H9 (cell line): ENCODE measurements at places on chromosomes 2 and 18.
A peak's percentile ranks its signal among the peaks of the same experiment; 100 is the strongest.

GRCh38 chr2:102975996-102976975 lies 214.5 kb downstream of the TMEM182 start:
- DNase-seq: peak; percentile 73

- no peak for DNase-seq
These were observed 322.9 kb downstream of the GBX2 start for GRCh38 chr2:235845245-235845644.

DNA sequence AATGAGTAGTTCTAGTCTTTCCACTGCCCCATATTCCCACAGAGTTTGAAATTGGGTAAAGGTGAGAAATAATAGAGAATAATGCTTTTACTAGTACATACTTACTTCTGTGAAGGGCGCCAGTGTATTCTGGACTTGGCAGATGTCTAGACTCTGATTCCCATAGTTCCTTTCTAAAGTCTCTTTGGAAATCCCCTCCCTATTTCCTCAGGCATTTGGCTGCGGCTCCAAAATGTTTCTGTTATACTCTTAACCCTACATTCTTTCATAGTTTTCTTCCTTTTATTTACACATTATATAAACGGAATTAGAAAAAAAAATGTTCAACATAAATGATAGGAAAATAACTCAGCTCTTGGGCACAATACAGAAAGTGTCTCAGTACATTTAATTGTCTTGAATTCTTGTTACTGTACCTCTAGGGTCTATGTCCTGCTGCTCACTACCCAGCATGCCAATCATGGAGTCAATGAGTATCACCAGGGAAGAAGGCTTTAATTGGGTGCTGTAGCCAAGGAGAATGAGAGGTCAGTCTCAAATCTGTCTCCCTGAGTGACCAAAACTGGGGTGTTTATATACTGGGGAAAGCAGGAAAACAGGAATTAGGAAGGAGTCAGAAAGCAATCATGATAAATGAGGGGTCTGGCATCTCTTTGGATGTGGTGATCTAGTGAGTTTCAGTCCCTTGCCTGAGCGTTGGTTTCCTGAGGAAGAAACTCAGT lies 147.8 kb upstream of the MMADHC start:
- DNase-seq: no peak

- no peak for DNase-seq
These were observed 88.8 kb downstream of the MAP3K20 start for GRCh38 chr2:173164396-173164795.

DNA sequence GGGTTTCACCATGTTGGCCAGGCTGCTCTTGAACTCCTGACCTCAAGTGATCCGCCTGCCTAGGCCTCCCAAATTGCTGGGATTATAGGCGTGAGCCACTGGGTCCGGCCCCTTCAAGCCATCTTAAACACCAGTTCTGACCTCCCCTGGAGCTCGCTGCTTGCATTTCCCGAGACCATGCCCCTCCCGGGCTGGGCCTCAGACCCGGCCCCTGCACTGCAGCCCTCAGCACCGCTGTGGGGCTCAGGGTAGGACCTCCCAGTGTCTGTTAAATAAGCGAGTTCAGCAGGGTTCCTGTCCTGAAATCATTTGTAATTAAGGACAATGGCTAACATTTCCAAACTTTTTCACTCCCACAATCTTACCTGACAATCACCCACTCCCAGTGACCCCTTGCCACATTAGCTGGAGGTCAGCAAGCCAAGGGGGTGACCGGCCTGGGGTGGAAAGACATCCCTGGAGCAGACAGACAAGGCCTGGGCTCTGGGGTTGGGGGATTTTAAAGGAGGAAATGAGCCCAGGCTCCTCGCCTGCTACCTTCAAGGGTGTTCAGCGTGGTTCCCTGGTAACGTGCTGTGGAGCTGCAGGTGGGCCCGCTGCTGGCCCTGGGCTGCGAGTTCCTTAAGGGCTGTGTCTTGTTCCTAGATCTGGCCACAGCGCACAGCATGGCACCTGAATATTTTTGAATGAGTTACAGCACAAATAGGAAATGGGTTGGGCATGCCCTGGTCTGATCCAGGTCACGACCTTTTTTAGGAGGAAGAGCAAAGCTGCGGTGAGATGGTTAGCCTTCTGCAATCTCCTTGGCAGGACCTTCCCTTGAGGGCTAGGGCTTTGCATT lies 15.1 kb downstream of the CYS1 start:
- no peak for DNase-seq

GRCh38 chr18:48002933-48003365 lies 72.5 kb upstream of the SMAD2 start:
- DNase-seq: no peak

DNA sequence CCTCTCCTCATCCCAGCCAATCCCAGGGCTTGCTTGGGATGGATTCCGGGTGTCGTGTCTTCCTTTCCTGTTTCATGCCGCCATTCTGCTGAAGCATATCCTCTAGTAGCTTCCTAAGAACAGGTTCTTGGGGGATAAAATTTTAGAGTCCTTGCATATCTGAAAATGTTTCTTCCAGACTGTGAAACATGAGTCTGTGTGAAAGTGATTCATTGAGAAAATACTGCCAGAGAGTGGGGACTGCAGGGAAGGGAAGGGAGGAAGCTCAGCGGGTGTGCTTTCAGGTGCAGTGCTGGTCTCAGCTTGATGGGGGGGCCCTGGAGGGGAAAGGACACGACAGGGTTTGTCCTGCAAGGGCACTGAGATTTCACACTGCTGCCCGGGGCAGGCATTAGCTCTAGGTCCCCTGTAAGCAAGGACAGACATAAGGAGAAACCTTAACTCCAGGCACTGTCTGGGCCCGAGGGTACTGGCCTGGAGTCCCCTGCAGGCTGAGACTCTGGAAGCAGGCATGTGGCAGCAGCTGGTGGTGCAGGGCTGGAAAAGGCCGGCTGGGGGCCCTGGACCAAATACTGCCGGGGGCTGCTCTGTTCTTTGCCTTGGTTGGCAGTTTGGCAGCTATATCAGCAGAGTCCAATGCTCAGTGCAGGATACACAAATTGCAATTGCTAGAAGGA lies 97.6 kb upstream of the HS6ST1 start:
- peak; percentile 33 for DNase-seq

DNA sequence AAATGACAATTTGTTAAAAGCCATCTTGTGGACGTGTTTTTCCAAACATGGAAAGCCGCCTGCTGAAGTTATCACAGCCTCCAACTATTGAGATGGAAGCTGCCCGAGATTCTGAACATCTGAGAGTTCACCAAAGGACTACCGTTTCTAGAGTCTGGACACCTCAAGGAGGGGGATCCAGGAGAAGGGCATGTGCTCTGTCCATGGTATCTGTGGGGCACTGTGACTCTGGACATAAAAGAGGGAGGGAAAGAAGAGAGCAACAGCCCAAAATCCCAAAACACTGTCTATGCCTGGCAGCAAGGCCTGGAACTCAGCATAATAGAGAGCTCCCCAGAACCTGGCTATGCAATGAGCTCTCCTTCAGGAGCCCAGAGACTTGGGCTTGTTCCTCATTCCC lies 319.9 kb downstream of the EN1 start:
- no peak for DNase-seq

GRCh38 chr2:153880926-153881325 lies 9.2 kb downstream of the GALNT13 start:
- DNase-seq: no peak

- no peak for DNase-seq
These were observed 18.7 kb downstream of the C2orf92 start for GRCh38 chr2:97688062-97688827.

DNA sequence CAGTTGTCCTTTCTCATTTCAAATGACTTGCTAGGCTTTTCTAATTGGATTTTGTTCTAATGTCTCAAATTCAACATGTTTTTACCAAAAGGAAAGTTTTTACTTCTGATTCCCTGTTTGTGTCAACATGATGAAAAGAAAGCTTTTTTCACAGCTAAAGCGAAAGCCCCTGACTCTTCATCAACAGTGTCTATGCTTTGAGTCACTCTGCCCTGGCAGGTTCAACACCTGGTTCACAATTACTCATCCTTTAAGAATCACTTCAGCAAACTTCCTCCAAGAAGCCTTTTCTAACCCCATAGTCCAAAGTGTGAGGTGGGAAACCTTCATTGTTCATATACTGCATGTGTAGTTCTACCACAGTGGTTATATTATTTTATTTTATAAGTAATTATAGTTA lies 7.6 kb upstream of the DSG2 start:
- no peak for DNase-seq

DNA sequence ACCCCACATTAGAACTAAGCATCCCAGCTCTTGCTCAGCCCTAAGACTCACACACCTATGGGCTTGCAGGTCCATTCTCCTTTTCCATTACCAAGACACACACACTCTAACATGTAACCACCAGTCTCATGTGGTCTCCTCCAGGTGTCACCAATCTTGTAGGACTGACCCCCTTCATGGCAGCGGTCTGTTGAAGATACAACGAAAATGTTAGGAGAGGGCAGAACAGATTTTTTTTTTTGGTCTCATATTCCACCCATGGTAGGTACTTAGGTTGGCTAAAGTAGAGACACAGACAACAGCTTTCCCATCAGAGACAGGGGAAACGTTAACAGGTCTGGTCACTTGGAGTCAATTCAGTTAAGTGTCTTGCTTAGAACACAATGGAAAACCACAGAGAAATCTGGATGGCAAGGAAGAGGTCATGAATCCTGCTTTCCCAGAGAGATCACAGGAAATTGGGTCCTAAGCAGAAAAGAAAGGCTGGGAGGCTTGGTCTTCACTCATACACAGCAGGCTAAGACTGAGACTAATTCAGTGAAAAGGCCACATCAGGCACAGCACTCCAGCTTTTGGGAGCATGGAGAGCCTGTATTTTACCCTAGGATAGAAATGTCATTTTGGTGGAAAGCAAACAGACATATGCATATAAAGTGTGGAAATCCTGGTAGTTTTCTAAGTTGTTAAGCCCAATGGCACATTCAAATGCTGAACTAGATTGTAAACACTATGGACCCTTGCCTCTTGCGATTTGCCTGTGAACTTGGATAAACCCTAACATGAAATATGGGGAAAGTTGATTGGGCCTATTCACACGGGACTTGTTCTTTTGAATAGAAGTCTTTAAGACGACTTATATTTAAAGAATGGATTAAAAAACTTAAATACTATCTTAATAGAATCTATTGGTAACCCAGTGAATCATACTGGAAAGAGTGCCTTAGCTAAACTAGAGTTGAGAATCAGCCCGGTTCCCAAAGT lies 3.8 kb downstream of the FN1 start:
- no peak for DNase-seq
